ENCODE measurements at places on chromosomes 1 and 21. TPM values are rescaled to one million over a fixed set of nuclear protein-coding genes. Genes with fewer than 3 reads are reported as not detected.

DNA sequence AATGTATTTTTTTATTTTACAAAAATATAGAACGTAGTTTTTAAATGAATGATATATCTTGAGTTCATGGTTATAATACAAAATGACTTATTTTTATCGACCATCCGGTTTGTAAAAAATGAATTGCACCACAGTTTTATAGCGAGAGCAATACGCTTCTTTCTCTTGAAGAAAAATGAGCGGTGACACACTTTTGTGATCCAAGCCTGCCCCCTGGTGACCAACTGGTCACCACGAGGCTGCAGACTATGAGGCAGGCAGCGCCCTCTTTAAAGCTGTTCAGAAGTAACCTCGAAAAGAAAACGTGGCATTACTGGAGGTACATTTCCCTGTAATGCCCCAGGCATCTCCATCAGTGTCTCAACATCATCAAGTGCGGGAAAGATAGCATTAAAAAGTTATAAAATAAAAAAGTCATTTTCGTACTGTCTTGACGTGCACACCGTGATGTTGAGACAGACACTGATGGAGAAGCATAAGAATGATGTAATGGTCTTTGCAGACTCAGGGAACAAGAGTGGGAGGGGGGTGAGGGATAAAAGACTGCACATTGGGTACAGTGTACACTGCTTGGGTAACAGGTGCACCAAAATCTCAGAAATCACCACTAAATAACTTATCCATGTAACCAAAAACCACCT, 734.2 kb upstream of the ADAMTS5 start:
- peak; percentile 87 for DNase-seq

GRCh38 chr1:37807220-37807554, 403 bp upstream of the C1orf122 start:
- no peak for DNase-seq

- DNase-seq, result no peak
These were observed 31.0 kb upstream of the SOX13 start for GRCh38 chr1:204041803-204042505.

GRCh38 chr1:176691251-176692228, 228.6 kb downstream of the PAPPA2 start:
- DNase-seq, result peak; percentile 80

- peak; percentile 44 for DNase-seq
These were observed 43.2 kb upstream of the C1orf185 start for GRCh38 chr1:51058858-51059257.

Gene NR0B2
- not detected for total RNA-seq

Gene TMEM52
- total RNA-seq, result 7.4 TPM
